ENCODE measurements at places on chromosomes 3 and 15.

- no peak for DNase-seq
Measured at GRCh38 chr3:101240719-101241399, 79.5 kb downstream of the IMPG2 start.

- no peak for DNase-seq
Measured at GRCh38 chr3:31255007-31255581, 277.6 kb upstream of the STT3B start.

DNA sequence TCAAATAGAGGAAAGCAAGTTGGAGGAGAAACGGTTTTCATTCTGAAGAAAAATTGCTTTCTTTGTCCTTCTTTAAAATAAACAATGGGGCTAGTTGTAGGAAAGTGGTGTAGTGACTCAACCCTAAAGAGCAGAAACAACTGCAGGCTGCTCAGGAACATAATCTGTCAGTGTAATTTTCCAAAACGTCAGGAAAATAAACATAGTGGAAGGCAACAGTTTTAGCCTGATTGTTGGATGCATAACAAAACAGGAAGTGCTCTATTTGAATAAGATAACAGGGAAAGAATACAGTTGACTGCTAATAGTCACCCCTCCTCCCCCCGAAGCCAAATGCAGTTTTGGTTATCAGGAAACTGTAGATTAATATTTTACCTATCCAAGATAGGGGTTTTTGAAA is 167.6 kb downstream of the ECT2 start:
- no peak for DNase-seq

GRCh38 chr3:170632780-170633179 is 46.9 kb upstream of the SLC7A14 start:
- peak; percentile 61 for DNase-seq

GRCh38 chr3:157083824-157084223 is 76.1 kb downstream of the CCNL1 start:
- DNase-seq = no peak

- DNase-seq = no peak
Measured at GRCh38 chr3:25288413-25288812, 139.7 kb upstream of the RARB start.

GRCh38 chr3:115671761-115672455 is 48.6 kb downstream of the GAP43 start:
- no peak for DNase-seq

DNA sequence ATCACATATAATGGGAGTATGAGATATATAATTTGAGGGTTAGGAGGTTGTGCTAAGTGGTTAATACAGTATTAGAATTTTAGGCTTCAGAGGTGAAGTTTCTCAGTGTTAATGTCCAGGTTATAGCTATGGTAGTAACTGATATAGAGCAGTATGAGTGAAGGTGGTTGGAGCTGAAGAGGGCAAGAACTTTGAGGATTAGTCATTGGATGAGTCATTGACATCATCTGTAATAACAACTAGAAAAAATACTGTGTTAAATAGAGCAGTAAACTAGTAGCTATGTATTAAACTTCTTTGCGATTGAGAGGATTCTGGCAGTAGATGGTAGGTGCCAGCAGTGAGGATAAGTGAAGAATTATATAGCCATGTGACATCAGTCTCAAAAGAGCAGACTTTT is 47.5 kb upstream of the EIF3J start:
- no peak for DNase-seq

DNA sequence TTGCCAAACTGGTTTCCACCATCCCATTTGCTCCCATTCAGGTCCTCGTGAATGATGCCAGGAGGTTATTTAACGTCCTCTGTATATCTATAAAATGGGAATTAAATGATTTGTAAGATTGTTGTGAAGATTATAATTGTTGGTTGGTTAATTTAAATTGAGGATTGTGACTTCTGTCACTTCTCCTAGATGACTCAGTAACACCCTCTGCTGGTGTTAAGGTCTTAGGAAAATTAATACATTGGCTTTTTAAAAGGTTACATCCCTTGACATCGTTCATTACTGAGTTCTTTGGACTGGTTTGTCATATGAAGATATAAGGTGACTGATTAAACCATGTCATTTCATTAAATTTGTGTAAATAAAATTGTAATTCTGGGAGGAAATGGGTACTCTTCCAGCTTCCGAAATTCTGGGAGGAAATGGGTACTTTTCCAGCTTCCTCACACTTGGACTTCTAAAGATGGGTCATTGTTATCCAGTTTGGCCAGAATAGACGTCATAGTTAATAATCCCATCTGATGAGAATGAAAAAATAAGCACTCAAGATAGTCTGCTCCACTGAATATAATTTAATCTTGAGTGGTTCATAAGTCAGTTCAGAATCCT is 33.3 kb upstream of the PAQR5 start:
- peak; percentile 6 for DNase-seq

DNA sequence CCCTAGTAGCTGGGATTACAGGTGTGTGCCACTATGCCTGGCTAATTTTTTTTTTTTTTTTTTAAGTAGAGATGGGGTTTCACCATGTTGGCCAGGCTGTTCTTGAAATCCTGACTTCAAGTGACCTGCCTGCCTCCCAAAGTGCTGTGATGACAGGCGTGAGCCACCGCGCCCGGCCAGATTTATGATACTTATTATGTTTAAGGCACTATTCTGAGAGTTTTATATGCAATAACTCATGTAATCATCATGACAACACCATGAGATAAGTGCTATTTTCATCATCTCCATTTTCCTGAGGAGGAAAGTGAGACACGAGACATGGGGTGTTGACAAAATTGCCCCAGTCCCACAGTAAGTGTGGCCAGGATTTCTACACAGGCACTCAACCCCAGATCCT is 366.4 kb upstream of the TRIM42 start:
- no peak for DNase-seq

GRCh38 chr3:82520846-82521245 is 759.4 kb upstream of the GBE1 start:
- no peak for DNase-seq

GRCh38 chr15:87477737-87478686 is 778.5 kb downstream of the NTRK3 start:
- no peak for DNase-seq

DNA sequence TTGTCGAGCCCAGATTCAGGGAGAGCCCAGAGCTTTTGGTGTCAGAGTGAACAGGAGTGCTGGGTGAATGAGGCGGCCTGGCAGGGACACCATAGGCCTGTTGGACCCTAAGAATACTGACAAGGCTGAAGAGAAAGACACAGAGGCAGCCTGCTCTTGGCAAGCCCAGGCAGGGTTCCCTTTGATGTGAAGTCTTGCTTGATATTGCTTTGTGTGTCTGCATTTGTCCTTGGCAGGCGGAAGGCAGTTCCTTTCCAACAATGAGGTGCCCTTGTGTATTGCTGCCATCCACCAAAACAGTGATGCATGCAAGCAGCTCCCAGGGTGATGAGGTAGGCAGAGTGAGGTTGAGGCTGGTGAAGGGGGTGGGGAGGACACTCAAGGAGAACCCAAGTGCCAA is 152.7 kb upstream of the TSC22D2 start:
- no peak for DNase-seq

- DNase-seq = no peak
Measured at GRCh38 chr15:72318408-72318942, 1.5 kb downstream of the CELF6 start.

DNA sequence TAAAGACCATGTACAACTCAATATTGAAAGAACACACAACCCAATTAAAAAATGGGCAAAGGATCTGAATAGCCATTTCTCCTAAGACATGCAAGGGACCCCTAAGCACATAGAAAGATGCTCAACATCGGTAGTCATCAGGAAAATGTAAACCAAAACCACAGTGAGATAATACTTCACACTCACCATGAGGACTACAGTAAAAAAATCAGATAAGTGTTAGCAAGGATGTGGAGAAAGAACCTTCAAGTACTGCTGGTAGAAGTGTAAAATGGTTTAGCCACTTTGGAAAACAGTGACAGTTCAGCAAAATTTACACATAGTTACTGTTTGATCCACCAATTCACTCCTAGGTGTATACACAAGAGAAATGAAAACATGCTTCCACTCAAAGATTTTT is 30.1 kb upstream of the XIRP1 start:
- no peak for DNase-seq

DNA sequence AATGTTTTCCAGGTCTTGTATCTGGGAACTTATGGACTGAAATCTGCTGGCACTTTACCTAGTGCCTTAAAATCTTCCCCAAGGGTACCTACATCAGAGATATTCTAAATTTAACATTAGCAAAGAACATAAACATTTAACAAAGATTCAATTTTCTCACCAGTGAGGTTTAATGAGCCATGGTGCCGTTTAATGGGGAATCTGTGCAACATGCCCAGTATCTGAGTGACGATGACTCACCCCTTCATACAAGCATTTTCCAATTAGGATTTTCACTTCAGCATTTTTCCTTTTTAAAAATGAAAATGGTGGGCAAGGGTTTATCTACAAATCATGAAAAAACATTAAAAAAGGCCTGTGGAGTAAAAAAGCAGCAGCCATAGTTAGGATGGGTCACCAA is 189.4 kb downstream of the SLC9A9 start:
- no peak for DNase-seq

- no peak for DNase-seq
Measured at GRCh38 chr3:155065537-155065936, 14.6 kb upstream of the MME start.

Data from germinal center (tissue), 1 donor.